ENCODE measurements at places on chromosomes 7 and 10.

GRCh38 chr7:100823140-100823525, 4.2 kb downstream of the EPHB4 start:
- no peak for DNase-seq

DNA sequence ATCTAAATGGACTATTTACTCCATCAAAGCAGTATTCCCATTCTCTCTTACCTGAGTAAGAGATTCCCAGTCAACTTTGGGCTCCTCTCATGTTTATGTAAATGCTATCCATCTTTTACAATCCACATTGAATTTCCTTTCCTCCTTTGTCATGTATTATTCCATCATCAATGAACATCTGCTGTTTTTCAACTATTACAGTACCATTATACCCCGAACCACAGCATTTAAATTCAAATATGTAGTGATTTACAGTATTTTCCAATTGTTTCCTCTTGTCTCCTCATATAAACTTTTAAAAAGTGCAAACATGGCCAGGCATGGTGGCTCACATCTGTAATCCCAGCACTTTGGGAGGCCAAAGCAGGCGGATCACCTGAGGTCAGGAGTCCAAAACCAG, 20.3 kb downstream of the PCLO start:
- no peak for DNase-seq

DNA sequence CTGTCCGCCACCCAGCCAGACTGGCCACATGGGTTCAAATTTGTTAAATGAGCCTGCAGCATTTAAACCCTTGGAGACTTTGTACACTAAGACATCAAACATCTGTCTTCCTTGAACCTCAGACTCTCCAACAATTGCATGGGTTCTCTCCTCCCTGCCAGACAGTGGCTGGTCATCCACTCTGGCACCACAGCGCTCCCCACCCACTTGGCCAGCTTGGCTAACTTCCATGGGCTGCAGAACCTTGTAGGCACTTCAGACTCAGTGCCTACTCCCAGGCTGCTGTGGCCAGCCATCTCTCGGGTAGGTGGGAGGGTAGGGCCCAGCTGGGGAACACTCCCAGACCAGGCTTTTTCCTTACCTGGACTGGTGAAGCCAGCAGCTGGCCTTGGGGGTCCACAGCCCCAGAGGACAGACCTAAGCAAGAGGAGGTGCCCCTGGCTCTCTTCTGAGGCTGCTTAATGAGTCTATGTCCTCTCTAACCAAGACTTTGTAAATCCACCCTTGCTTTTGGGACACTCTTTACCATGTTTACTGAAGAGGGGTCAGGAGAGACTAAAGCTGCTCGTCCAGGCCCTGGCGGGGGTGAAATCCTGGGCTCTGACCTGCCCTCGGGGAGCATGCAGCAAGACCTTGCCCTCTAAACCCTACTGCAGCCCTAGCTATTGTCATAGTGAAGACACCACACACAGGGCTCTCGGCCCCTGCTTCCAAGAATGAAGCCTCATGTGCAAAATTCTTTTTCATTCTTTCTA, 82.7 kb downstream of the ARHGAP22 start:
- no peak for DNase-seq

DNA sequence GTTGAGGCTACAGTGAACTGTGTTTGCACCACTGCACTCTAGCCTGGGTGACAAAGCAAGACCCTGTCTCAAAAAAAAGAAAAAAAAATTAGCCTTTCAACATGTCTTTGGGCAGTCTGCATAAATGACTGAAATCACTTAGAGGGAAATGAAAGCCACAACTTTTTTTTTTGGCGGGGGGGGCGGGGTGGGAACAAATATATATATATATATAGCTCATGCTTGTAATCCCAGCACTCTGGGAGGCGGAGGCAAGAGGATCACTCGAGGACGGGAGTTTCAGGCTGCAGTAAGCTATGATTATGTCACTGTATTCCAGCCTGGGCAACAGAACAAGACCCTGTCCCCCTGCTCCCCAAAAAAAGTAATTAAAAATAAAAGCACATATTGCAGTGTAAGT, 23.4 kb upstream of the MICU1 start:
- no peak for DNase-seq

All from naive thymus-derived CD4-positive, alpha-beta T cell (primary cell).